Caki2 (cell line): ENCODE measurements at places on chromosomes 16 and 17.

GRCh38 chr16:17396762-17397498, 73.8 kb downstream of the XYLT1 start:
- no peak for DNase-seq

- no peak for DNase-seq
Observed at GRCh38 chr17:72378414-72379390, 257.9 kb downstream of the SOX9 start.

GRCh38 chr16:57694725-57695679, at the start of gene DRC7:
TSS of gene DRC7 (plus strand) at chr16:57694806. CDS start at chr16:57697950, 3,144 bp downstream.
- peak; percentile 64 for DNase-seq

DNA sequence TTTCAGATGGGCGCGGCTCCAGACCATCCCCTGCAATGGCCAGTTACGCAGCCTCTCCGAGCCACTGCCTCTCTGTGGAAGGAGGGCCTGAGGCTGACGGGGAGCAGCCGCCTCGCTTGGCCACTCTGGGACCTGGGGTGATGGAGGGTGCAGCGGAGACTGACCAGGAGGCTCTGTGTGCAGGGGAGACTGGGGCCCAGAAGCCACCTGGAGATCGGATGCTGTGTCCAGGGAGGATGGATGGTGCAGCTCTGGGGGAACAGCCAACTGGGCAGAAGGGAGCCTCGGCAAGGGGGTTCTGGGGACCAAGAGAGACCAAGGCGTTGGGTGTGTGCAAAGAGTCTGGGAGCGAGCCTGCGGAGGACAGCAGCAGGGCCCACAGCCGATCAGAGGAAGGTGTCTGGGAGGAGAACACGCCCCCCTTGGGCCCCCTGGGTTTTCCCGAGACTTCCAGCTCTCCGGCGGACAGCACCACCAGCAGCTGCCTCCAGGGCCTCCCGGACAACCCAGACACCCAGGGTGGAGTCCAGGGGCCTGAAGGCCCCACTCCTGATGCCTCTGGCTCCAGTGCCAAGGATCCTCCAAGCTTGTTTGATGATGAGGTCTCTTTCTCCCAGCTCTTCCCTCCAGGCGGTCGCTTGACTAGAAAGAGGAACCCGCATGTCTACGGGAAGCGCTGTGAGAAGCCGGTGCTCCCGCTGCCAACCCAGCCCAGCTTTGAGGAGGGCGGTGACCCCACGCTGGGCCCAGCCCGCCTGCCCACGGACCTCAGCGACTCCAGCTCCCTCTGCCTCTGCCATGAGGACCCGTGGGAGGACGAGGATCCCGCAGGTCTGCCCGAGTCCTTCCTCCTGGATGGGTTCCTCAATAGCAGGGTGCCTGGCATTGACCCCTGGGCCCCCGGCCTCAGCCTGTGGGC, 17.4 kb upstream of the ZFPM1 start:
- no peak for DNase-seq

GRCh38 chr16:23401139-23401538, 51.9 kb downstream of the COG7 start:
- no peak for DNase-seq

DNA sequence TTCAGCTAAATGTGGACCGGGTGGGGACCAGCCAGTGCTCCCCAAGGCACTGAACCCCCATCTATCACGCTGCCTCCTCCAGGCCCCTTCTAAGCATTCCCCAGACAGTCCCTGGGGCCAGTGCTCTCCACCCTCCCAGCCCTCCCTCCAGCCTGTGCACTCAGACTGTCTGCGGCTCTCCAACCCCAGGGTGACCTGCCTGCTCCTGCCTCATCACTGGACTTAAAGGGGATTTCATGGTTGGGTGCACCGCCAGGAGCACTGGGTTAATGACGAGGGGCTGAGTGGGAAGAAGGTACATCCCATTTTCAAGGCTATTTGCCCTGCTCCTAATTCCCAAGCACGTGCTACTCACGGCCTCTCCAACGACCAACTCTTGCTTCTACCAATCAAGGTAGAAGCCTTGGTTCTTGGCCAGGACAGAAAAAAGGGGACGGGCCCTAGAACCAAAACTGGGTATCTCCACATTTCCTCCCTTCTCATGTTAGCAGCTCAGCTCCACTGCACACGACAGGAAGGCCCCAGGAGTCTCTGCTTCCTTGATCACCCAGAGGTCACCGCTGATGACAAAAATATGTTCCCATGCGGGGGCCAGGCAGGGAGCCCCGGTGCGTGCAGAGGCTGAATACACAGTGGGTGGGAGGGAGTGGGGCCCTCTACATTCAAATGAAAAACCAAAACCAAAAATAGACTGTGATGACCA, 3.5 kb upstream of the ABR start:
- DNase-seq, result peak; percentile 74

GRCh38 chr16:86528061-86528929, 18.0 kb downstream of the FOXF1 start:
- DNase-seq, result no peak

- DNase-seq, result no peak
Observed at GRCh38 chr17:81863123-81863675, 2.9 kb upstream of the P4HB start.

DNA sequence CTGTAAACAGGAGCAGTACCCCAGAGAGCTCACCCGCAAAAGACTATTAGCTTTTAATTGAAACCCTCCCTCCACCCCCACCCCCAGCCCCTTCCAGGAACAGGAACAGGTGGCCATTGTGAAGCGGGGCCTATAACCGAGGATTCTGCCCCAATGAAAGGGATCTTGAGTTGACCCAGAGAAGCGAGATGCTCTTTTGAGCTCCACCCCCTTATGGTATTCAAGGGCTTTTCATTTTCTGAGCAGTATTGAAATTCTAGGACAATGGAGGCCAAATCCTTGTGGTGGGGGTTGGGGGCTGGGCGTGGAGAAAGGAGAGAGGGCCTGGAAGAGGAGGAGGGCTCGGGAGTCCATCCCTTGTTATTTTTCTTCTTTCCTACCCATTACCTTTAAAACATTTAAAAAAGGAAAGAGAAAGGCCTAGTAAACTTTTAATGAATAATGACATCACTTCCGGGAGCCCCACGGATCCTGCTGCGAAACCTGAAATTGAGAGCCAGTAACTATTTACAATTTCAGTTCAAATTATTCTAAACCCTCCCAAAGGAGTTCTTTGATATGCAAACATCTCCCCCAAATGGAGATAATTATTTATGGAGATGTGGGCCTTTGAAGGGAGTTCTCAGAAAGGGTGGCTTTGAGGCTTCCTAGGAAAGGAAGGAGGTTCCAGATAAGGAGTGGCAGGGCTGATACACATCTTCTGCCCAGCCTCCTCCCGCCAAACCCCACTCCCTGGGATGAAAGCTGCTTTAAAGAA, 30.5 kb downstream of the HS3ST3B1 start:
- DNase-seq, result no peak

GRCh38 chr17:64145375-64145750, 15.4 kb upstream of the ERN1 start:
- no peak for DNase-seq

GRCh38 chr17:65749479-65749878, 188.0 kb upstream of the AXIN2 start:
- DNase-seq, result no peak

- peak; percentile 93 for DNase-seq
Observed at GRCh38 chr16:4015275-4016004, 100.8 kb downstream of the ADCY9 start.

GRCh38 chr17:67836205-67836987, 11.1 kb downstream of the BPTF start:
- no peak for DNase-seq

GRCh38 chr17:49730078-49730784, 22.5 kb upstream of the SLC35B1 start:
- no peak for DNase-seq

DNA sequence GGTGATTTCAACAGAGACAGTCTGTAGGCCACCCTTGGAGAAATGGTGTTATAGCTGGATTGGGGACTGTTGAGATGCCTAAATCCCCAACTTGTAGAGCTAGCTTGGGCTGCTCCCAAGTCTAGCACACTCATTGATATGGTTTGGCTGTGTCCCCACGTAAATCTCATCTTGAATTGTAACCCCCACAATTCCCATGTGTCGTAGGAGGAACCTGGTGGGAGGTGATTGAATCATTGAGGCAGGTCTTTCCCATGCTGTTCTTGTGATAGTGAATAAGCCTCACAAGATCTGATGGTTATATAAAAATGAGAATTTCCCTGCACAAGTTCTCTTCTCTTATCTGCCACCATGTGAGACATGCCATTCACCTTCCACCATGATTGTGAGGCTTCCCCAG, 536.0 kb downstream of the CDH13 start:
- no peak for DNase-seq

DNA sequence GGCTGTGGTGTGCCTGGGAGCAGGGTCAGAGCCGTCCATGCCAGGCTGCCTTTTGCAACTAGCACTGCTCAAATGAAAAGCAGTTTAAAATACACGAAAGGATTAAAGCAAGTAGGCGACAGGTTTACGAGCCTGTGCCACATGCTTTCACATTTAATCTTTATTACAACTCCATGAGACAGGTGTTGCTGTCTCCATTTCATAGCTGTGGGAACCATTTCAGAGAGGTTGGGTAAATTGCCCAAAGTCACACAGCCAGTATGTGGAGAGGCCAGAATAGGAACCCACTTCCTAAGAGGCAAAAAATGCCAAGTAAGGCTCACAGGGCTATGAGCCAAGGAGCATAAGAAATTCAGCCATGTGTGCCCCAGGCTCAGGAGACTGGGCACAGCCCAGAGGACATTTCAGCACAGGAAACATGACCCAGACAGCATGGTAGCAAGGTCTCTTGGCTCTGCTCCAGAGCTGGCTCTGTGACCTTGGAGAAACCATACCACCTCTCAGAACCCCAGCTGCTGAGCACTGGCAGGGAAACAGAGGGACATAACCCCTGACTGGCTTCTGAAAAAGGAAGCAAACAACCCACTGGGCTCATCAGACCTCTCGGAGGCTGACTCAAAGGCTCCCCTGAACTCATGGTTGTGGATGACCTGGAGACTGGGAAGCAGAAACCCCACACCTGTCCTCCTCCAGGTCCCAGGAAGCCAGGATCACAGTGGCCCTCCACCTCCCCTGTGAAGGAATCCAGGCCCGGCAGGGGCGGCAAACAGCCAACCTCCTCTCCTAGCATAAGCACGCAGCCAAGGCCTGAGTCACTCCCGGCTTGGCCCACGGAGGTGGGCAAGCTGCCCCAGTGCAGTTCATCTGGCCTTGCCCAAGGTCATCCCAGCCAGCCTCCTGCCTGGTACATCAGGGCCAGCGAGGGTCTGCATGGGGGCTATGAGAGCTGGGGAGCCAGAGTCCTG, 40.3 kb upstream of the MRPS23 start:
- DNase-seq, result no peak

- DNase-seq, result no peak
Observed at GRCh38 chr16:2853531-2854073, 4.4 kb downstream of the PRSS22 start.

GRCh38 chr16:51818342-51818944, 667.4 kb upstream of the SALL1 start:
- peak; percentile 31 for DNase-seq

- DNase-seq, result peak; percentile 50
Observed at GRCh38 chr17:386141-386876, 33.7 kb upstream of the RPH3AL start.

DNA sequence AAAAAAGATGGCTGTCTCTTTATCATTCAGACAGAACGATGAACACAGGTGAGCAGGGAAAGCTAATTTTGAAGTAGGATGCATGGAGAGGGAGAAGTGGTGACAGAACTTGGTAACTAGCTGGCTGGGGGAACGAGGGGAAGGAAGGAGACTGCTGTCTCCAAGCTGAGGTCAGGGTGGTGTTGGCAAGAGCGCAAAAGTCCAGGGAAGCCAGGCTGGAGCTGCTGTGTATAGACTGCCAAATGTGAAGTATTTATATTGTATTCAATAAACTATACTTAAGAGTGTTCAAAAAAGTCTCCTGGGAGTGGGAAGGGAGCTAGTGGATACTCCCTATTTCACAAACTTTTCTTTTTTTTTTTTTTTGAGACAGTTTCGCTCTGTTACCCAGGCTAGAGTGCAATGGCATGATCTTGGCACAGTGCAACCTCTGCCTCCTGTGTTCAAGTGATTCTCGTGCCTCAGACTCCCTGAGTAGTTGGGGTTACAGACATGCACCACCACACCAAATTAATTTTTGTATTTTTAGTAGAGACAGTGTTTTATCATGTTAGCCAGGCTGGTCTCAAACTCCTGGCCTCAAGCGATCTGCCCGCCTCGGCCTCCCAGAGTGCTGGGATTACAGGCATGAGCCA, 8.2 kb downstream of the TMEM106A start:
- no peak for DNase-seq

DNA sequence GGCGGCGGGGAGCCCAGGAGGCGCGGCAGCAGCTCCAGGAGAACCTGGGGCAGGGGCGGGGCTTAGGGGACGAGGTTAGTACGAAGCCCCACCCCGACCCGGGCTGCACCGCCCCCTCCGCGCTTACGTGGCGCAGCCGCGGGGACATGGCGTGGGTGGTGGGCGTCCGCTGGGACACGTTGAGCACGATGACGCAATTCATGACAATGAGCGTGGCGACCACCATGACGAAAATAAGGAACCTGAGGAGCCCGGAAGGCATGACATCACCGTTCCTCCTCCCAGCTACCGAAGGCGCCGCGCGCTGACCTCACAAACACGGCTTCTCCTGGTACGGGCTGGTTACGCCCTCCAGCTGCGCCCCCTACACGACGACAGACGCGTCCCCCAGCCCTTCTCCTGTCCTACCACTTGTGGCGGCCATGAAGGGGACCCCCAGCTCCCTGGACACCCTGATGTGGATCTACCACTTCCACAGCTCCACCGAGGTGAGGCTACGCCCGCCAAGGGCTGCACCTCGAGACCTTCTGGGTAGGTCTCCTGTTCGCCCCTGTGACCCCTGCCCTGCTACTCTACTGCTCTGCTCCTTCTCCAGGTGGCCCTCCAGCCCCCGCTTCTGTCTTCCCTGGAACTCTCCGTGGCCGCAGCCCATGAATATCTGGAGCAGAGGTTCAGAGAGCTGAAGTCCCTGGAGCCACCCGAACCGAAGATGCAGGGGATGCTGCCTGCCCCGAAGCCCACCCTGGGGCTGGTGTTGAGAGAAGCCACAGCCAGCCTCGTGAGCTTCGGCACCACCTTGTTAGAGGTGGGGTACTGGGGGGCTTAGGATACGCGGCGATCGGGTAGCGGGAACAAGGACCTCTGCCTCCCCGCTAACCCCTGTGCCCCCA, at the start of gene C17orf107:
Gene C17orf107 (plus strand): TSS at position 196 of the 890 bp plus-strand sequence. CDS start 227 bp downstream, at position 423.
- DNase-seq, result peak; percentile 61

- DNase-seq, result no peak
Observed at GRCh38 chr17:15049795-15050160, 215.3 kb downstream of the PMP22 start.

GRCh38 chr17:42953669-42954068, 10.6 kb downstream of the AARSD1 start:
- DNase-seq, result peak; percentile 21

GRCh38 chr16:53821957-53822625, 118.1 kb downstream of the FTO start:
- peak; percentile 29 for DNase-seq

DNA sequence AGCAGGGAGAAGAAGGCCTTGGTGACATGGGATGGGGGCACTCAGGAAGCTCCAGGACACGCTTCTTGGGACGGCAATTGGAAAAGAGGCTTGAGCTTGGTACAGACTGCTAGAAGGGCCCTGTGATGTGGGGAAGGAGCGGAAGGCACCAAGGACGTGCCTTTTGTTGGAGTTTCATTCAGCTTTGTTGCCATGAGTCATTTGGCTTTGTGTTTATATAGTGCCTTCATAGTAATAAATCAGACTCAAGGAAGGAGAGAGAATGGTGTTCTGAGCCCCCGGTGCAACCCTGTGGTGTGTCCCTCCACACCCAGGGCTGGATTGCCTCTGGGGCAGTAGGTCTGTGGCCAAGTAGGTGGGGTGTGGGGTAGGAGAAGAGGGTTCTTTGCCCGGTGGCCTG, 7.4 kb upstream of the TBX4 start:
- peak; percentile 34 for DNase-seq

GRCh38 chr17:50055055-50055425, 870 bp upstream of the ITGA3 start:
- peak; percentile 78 for DNase-seq
